ENCODE measurements at places on chromosomes 11 and 22.

DNA sequence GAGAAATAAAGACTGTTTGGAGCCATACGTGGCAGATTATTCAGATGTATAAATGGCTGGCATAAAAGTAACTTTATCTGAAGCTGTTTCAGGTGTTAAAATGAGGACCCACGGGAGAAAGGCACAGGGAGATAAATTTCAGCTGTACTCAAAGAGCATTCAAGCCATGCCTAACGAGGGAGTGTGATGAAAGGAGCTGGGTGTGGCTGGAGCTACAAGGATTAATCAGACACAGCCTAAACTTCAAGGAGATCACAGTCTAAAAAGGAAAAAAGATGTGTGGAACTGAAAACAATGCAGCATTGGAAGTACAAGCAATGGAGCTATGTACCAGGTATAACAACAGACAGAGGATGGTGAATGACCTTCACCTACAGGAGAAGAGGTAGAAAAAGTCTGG is 120.8 kb upstream of the APOA1 start:
- no peak for DNase-seq

DNA sequence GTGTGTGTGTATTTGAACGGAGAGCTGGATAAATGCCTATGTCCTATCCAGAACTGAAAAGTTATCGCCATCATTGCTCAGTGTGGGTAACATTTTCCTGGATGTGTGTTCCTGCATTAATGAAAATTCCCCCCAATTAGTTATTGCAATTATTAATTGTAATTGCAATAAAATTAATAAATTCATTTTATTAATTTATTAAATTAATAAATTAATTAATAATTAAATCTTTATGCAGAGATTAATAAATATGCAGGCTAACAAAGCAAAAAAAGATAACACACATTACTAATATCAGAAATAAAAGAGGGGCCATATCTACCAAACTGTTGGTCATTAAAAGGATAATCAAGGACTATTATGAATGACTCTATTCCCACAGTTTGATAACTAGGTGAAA is 3.6 kb downstream of the RFPL3 start:
- no peak for DNase-seq

GRCh38 chr22:50019316-50019715 is 6.8 kb upstream of the IL17REL start:
- DNase-seq: no peak

DNA sequence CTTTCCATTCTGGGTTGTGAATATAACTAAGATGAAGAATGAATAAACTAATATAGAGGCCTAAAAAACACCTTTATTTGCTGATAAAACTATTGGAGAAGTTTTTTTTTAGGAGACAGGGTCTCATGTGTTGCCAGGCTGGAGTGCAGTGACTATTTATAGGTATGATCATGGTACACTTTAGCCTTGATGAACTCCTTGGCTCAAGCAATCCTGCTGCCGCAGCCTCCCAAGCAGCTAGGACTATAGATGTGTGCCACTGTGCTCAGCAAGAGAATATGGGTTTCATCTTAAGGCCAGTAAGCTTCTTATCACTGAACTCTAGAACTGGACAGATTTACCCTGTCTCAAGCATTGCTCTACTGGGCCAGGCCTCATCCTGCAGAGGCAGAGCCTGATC is 26.6 kb downstream of the CCDC90B start:
- DNase-seq: no peak

DNA sequence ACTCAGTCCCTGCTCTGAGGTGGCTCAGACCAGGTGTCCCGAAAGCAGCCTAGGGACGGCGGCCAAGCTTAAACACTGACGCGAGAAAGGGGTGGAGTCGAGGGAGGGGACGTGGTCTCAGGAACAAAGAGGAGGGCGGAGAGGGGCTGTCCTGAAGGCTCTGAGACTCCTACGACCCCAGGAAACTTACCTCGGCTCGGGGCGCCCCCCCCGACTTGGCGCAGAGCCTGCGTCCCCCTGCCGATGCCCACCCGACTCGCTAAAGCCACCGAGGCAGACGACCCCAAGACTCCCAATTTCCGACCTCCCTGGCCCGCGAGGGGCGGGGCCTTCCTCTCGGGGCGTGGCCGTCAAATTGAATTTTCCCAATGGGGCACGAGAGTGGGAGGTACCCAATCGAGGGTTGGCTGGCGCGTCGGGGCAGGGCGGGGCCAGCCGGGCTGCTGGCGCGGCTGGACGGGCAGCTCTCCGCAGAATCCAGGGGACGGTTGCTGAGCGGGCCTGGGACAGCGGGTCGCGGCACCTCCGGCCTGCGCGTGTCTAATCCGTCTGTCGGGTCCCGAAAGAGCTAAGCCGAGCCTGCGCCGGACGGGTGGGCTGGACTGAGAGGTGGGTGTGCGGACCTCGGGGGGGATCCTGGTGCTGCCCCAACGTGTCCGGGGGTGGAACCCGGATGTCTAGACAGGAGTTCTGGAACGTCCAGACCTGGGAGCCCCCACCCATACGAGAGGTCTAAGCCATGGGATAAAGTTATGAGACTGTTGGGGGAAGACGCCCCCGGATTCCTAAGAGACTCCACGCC is at the start of gene SMTN:
TSS of gene SMTN (plus strand) at position 471 of the 802 bp plus-strand sequence. CDS start 1,941 bp downstream, outside the sequence.
- DNase-seq: peak; percentile 92

- DNase-seq: no peak
These were observed 1.4 kb downstream of the TMEM9B start for GRCh38 chr11:8962841-8963240.

GRCh38 chr11:19557720-19558140 is 154.9 kb upstream of the NAV2 start:
- peak; percentile 86 for DNase-seq

DNA sequence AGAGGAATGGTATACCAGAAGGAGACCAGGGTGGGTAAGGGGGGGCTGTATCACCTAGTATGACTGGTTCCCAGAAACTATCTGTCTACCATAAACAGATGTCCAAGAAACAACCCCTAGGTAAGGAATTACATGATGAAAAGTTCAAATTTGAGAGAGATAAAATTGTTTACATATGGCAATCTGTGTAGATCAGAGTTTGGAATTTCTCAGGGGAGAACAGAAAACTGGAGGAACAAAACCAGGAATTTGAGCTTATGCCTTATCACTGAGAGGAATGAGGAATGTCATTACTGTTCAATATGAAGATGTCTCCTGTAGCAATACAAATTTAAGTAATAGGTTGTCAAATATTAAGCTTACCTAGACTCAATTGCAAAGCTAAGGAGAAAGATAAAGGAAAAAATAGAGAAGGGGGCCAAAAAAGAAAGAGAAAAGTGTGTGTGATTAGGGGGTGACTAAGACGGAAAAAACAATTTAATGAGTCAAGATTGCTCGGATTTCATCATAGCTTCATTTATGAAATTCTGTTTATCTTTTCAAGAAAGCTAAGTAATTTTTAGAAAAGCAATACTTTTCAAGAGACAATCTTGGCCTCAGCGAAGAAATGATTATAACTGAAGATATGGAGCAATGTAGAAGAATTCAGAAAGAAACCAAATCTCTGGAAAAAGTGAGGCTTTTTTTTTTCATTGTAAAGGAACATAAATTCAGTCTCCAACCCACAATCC is 117.8 kb downstream of the APOL5 start:
- DNase-seq: no peak

DNA sequence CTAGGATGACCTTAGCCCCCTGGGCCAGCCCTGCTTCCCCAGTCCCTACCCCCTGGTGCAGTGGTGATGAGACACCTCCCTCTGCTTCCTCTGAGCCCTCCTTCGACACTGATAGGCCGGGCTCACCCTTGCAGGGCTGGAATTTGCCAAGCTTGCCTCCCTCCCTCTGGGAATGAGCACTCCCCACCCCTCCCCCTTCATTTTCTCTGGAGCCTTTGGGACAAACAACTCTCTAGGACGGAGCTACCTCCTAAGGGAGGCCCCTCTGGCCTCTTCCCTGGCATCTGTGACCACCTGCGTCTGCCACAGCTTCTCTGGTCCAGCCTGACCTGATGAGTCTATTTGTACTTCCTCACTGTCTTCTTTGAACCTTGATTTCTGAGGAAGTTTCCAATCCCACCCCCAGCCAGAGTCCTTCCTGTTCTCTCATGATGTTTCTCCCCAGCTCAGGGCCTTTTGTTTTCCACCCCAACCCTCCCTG is 53.3 kb upstream of the ADA2 start:
- no peak for DNase-seq

DNA sequence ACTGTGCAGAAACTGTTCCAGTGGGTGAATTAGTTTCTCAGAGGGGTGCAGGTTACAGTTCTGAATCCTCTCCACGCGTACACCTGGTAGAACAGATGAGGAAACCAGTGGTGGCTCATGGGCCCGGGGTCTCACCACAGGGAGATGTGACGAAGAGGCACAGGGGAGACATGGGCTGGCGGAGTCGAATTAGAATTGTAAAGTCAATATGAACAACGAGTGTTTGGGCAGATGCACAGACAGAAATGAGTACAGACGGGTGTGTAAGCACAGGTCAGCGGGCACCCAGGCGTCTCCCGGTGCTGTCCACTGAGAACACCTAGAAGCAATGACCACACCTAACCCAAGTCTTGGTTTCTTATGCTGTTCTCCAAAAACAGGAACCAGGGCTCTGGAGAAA is 41.8 kb downstream of the GNB1L start:
- DNase-seq: no peak

- no peak for DNase-seq
These were observed 76.8 kb upstream of the CREB3L1 start for GRCh38 chr11:46200537-46201281.

GRCh38 chr22:19988965-19989724 is 27.5 kb downstream of the ARVCF start:
- peak; percentile 5 for DNase-seq

DNA sequence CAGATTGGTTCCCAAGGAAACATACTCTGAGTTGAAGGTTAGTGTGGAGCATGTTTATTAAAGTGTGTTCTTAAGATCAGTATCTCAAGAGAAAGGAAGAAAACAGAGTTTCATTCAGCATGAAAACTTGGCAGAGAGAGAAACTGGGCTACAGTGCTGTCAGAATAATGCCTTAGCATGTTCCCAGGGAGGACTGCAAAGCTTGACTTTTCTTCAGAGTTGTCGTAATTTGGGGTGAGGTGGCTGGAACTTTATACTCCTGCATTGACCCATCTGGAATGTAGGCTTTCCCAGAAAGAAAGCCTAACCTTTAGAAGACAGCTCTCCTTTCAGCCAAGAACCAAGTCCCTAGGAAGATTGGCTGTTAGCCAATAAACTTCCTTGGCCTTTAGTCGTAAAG is 190.8 kb upstream of the CNTN5 start:
- DNase-seq: no peak

GRCh38 chr22:46040471-46041465 is 63.8 kb upstream of the WNT7B start:
- DNase-seq: peak; percentile 68

GRCh38 chr11:13868710-13869397 is 93.7 kb upstream of the SPON1 start:
- no peak for DNase-seq

GRCh38 chr11:115961159-115962003 is 457.2 kb upstream of the CADM1 start:
- no peak for DNase-seq

DNA sequence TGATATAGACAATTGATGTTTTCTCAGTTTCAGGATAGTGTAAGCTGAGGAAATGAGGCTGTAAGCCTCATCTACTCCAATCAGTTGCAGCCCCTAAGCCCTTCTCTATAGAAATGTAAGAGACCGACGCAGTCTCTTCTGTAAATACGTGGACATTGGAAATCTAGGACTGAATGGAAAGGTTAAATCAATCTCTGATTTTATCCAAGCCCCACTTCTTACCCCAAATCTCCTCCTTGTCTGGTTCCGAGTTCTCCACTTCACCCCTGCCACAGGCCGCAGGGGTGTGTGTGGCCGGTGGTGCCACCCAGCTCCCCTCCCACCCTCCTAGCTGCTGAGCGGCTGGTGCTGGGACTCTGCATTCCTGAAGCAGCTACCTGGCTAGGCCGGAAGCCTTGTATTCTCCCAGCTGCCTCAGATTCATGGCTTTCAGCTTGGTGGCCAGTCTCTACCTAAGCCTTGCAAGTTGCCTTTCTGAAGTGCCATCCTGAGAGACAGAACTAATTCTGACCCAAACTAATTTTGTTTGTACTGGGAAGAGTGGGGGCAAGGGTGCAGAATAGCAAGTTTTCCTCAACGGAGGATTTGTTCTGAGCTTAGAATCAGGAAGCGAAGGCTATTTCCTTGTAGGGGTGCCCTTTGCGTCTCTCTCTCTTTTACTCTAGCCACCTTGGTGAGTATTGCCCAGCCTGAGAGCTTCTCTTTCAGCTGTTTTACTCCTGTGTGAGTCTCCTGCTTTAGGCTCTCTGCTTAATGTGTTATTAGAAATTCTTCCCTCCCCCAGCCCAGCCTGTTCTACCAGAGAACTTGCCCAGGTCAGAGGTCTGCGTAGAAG is 749 bp downstream of the VWA5A start:
- DNase-seq: no peak

DNA sequence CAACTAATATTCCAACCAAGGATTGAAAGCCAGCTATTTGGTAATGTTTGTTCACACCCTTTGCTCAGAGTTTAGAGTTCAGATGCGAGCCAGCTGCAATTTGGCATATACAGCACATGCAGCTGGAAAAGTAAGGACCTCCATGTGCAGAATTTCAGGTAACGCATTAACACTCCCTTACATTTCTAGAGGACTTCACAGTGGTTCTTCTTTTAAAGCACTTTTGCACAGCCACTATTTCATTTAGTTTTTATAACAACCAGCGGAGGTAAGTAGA is 3.4 kb downstream of the POU2AF3 start:
- no peak for DNase-seq

GRCh38 chr22:20589614-20590476 is 82.4 kb downstream of the MED15 start:
- no peak for DNase-seq

DNA sequence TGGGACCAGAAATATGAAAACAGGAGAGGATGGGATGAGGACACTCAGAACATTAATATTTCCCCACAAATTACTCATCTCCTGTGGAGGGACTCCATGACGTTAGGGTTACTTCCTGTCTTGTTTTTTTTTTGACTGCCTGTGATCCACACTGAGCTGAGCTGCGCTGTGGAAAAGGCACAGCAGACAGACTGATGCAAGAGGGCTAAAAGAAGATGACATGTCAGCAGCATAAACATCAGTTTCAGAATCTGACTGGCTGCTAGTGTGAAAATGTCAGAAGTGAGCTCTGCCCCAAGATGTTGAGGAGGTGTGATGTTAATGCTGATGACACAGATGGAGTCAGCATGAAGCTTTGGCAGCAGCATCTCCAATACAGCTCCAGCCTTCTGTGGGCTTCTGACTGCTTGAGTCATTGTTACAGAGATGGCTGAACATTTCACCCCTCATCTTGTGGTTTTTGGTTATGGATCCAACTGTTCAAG is 286.8 kb downstream of the BLID start:
- peak; percentile 32 for DNase-seq

GRCh38 chr11:109984634-109985289 is 108.4 kb upstream of the ZC3H12C start:
- no peak for DNase-seq

GRCh38 chr22:29570456-29570855 is 10.5 kb downstream of the NIPSNAP1 start:
- DNase-seq: no peak

GRCh38 chr11:95661162-95661561 is 128.4 kb downstream of the FAM76B start:
- DNase-seq: no peak

GRCh38 chr11:113338730-113339129 is 24.3 kb downstream of the TTC12 start:
- no peak for DNase-seq
